ENCODE measurements at places on chromosomes 1 and 21. TPM values are rescaled to one million over a fixed set of nuclear protein-coding genes. Genes with fewer than 3 reads are reported as not detected.

TMED5 gene
- total RNA-seq = 99.0 TPM

DMBX1 gene
- total RNA-seq = not detected

DPT gene
- total RNA-seq = not detected

HOOK1 gene
- total RNA-seq = 48.0 TPM

SEC16B gene
- 5.3 TPM for total RNA-seq

FCER1G gene
- 1.3 TPM for total RNA-seq

TCHH gene
- not detected for total RNA-seq

AUNIP gene
- total RNA-seq = 12.3 TPM

CELA2A gene
- not detected for total RNA-seq

Measured in HepG2 (cell line).